ENCODE measurements at places on chromosomes 16 and 17.

DNA sequence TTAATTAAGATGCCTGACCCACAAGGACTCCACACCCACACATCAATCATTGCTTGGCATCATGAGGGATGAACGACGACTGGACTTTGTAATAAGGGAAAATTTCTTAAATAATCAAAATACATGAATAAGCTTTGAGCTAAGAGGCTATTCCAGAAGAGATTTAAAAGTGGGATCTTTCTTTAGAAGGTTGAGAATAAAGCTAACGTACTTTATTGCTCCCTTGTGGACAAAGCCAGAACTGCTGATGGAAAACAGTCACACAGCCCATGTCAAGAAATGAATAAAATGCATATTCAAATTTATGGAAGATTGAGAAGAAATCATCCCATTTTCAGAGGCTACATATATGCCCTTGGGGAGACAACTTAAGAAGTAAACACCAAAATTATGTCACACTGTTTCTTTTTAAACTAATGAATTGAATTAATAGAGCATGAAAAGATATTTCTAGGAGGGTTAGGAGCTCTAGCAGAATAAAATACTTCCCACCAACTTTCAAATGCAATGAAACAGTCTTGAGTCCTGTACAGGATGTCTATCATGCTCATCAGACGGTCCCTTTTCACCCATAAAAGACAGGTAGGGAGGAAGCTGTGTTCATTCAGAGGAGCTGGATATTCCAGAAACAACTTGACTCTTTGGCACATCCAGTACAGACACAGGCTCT is 60.2 kb upstream of the PHOSPHO1 start:
- DNase-seq = peak; percentile 6

GRCh38 chr16:85991856-85992255 is 92.9 kb downstream of the IRF8 start:
- DNase-seq = no peak

GRCh38 chr17:80497726-80498241 is 21.4 kb upstream of the NPTX1 start:
- no peak for DNase-seq

DNA sequence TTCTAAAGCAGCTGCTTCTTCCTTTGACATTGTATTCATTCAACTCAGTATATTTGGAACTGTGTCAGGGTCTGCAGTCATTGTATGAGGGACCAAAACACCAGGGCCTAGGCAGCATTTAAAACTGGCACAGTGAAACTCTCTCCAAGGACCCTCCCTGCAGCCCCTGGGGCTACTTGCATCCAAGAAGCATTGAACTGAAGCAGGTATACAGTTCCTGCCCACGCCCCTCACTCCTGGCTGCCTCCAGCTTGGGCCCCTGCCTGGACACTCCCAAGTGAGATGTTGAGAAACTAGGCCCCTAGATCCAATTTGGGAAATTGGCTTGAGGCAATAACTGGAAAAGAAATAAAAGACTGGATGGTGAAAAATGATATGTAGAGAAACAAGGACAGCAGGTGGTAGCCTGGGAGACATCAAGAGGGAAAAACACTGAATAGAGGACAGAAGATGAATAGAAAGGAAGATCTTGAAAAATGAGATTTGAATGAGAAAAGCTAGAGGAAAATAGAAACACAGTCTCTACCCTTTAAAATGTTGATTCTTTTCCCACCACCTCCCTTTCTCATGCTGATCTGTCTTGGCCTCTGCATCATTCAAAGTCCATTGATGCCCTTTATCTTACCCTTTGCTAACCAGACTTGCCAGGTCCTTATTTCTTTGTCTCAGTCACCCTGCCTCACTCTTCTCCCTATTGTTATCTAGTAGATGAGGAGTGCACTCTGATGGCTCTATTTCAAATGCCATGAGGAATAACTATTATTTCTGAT is 368.8 kb upstream of the CDH8 start:
- no peak for DNase-seq

DNA sequence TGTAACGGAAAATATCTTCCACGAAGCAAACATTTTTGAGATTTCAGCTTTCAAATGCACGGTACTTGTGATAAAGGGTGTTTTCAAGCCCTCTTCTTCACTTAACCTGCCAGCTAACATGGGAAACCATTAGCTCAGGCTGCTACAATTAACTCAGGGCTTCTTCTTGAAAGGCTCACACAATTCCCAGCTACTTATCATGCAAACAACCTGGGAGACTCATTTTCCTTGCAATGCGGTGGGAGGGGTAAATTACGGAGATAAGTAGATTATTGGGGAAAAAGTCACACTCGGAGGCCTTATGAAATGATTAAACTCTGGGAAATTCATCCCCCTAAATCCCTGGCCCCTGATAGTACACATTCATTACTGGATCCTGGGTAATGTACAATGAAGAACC is 266.4 kb downstream of the STX8 start:
- DNase-seq = no peak

DNA sequence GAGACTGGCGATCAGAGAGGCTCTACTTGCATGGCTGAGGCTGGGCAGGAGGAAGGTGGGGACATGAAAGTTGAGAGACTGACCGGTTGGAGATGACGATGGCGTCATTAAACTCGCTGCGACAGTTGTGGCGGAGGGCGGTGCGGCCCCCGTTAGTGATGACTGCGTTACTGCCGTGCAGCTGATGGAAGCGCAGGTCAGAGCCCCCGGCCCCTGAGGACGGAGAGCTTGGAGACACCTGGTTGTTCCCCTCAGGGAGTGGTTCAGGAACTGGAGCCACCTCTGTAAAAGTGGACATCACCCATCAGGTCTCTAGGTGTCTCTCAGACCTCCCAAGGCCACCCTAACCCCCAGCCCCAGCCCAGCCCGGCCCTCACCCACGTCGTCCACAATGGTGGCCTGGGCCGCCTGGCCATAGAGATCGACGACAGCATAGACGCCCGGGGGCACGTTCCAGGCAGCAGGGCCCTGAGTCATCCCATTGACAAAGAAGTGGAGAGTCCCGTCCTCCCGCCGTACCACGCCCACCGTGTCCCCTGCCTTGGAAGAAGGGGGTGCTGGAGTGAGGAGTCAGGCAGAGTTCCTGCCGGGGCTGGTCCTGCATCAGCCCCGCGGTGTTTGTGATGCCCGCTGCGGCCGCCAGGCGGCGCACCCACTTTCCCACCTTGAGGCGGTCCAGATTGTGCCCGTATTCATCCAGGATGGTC is 5.3 kb downstream of the NEURL4 start:
- no peak for DNase-seq

DNA sequence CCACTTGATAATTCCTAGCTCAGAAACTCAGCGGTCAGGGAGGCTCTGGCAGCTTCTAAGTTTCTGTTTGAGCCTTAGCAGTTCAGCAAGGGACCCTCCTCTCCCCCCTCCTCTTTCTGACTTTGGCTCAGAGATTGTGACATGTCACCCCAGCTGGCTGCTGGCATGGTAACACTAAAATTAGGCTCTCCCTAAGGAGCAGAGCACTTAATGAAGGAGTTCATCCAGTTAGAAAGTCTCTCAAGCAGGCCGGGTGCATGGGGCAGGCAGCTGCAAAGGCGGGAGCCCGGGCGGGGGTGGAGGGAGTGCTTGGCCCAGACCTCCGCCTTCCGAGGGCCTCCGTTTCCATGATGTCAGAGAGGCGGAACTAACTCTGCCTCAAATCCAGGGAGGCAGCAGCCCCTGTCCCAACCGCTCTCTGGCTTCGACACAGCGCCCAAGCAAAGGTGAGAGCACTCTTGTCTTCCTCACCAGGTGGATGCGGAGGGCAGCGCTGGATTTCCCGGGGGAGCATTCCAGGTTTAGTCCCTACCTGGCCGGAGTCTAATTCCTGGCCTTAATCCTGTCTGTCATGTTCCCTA is 128.0 kb upstream of the PLCG2 start:
- DNase-seq = peak; percentile 70

- no peak for DNase-seq
Observed at GRCh38 chr17:22202702-22203101, 510.4 kb downstream of the KCNJ18 start.

Data from NCI-H345 (cell line).